Activated CD4-positive, alpha-beta T cell treated with anti-CD3 and anti-CD28 coated beads, Interleukin-2, amount 50 U/mL, for 16 hours (primary cell): ENCODE measurements at places on chromosomes 1 and 21.

- DNase-seq: no peak
These were observed 30.8 kb downstream of the PLEKHO1 start for GRCh38 chr1:150180474-150180873.

GRCh38 chr1:198019126-198019525 lies 102.0 kb downstream of the LHX9 start:
- DNase-seq: no peak

DNA sequence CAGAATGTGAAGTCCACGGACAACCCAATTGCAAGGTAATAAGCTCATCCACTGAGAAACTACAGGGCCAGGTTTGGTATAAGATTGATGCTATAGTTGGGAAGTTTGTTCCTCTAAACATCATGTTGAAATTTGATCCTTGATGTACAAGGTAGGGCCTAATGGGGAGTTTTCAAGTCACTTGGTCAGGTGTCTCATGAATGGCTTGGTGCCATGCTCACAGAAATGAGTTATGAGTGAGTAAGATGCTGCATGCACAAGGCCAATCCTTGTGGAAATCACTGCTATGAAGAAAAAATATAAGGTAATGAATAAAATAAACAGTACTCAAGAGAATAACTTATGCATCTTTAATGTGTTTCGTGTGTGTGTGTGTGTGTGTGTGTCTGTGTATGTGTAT lies 1891.2 kb downstream of the NCAM2 start:
- DNase-seq: no peak

DNA sequence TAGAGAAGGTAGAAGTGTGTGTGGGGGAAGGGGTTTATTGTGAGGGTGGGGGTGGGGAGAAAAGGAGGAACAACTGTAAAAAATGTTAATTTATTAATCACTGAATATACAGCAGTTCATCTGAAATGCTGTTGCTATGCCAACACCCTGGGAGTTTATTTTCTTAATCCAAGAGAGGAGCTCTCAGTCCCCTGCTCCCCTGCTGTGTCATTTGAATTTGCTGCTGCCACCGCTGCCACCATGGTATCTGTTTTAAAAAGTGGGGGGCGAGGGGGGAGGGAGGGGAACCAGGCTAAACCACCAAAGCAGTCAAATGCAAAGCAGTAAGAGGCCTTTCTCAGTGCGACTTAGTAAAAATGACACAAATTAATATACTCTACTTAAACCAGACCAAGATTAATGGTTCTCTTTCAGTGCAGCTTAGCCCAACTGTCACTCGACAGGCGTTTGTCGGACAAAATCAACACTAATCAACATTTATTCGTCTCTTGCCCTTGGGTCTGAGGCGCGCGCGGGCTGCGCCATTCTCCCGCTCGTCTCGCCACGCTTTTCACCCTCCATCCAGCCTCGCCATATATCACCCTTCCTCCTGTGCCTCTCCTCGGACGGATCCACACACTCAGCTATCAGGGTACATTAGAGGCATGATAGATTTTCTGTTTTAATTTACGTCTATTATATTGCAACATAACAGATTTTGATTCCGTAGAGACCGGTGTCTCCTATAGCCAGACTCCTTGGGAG lies 76.2 kb downstream of the PBX1 start:
- no peak for DNase-seq

DNA sequence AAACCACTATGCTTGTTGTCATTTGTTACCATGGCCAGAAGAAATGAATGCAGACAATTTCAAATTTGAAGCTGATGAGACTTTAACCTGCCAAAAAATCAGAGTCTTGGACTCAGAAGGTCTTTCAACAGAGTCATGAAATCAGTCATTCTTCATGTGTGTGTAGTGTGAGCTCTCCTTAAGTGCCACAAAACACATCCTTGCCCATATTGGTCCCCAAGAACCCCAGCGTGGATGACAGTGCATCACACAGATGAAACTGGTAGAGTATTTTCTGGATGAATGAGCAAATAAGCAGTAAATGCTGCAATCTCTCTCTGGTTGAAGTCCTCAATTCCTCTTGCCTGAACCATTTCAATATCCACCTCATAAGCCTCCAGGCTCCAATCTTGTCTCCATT lies 28.7 kb upstream of the ETS2 start:
- DNase-seq: peak; percentile 28

DNA sequence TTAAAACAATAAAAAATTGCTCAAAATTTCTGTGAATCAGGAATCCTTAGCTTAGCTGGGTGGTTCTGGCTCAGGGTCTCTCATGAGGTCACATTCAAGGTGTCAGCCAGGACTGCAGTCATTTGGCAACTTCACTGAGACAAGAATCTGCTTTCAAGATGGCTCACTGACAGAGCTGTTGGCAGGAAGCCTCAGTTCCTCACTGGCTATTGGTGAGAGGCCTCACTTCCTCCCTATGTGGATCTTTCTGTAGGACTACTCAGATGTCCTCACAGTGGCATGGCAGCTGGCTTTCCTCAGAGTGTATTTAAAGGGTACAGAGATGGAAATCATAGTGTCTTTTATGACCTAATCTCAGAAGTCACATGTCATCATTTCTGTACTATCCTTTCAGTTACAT lies 785.7 kb downstream of the ADGRL2 start:
- peak; percentile 20 for DNase-seq

GRCh38 chr1:12502336-12503109 lies 115.5 kb downstream of the DHRS3 start:
- peak; percentile 62 for DNase-seq

- no peak for DNase-seq
These were observed 43.5 kb downstream of the MAST2 start for GRCh38 chr1:45846931-45847330.

DNA sequence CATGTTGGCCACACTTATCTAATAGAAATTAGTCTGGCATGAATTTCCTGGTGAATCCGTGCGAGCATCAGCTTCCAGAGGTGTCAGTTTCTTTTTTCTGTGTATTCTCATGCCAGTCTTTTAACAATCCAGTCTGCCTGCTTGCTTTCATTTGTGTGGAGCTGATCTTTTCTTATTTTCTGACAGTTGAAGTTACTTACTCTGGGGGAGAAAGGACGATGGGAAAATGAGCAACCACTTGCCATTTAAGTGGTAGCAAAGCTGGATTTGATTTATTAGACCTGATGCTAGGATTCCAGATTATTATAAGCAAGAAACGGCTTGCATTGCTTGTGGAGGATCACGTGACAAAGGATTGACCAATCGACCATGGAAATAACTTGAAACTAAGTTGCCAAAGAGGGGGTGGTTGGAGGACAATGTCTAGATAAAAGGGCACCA lies 24.3 kb upstream of the APP start:
- no peak for DNase-seq
